NCI-H1417 treated with DMSO at 0.1 percent for 48 hours (cell line): ENCODE measurements at places on chromosomes 3 and 15.
A peak's percentile ranks its signal among the peaks of the same experiment; 100 is the strongest.

DNA sequence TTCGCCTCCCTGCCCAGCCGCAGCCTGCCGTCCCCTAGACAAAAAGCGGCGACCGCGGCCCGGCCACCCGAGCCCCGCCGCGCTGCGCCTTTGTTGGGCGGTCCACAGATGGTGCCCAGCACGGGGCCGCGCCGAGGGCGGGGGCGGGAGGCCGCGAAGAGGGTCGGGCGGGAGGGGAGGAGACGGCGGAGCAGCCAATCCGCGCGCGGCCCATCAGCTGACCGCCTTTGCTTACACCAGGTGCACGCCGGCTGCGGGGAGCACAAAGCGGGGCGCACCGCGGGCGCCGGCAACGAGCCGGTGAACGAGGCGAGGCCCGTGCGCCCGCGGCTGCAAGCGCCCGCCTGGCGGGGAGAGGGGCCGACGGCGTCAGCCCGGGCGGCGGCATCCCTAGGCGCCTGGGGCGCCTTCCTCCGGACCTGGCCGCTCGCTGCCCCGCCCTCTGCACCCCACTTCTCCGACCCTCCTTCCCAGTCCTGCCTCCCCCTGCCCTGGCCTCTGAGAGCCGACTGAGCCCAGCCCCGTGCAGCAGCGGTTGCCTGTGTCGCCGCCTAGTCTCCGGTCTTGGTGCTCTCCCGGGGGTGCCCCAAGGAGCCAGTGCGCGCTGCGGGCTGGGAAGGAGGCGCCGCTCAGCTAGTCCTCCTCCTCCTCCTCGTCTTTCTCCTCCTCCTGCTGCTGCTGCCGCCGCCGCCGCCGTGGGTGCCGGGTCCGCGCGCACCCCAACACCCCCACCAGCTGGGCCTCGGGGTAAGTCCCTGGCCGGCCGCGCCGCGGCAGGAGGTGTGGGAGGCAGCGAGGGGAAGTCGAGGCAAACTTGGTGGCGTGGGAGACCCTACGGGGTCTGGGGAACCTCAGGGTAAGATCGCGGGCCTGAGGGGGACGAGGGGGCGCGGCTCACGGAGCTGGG is at the start of gene LRRN1:
Gene LRRN1 (plus strand): TSS at position 259 of the 907 bp plus-strand sequence. CDS start 45,211 bp downstream, outside the sequence.
- DNase-seq, result no peak

- DNase-seq, result peak; percentile 81
These were observed 51.8 kb upstream of the DGKG start for GRCh38 chr3:186413615-186414415.

GRCh38 chr3:149575961-149576564 is 81.8 kb downstream of the WWTR1 start:
- DNase-seq, result no peak

- peak; percentile 83 for DNase-seq
These were observed at the start of gene NR2F2 for GRCh38 chr15:96330450-96331143. Gene NR2F2, plus strand, starts transcription at chr15:96330700. Its CDS starts 1,406 bp downstream, at chr15:96332106.

- no peak for DNase-seq
These were observed 185.2 kb upstream of the CFAP20DC start for GRCh38 chr3:59234884-59235633.

DNA sequence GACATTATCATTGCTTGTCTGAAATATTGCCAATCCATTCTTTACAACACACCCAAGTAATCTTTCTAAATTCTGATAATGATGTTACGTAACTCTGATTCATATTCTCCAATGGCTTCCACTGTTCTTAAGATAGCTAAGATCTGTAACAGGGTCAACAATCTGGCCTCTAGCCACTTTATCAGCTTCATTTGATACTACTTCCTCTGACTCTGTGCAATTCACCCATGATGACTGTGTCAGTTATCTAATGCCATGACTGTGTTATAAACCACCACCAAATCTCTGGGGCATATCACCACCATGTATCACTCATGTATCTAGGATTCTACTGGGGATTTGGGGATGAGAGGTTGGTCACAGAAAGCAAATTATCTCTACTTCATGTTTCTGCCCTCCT is 44.0 kb downstream of the CD200 start:
- DNase-seq, result no peak

DNA sequence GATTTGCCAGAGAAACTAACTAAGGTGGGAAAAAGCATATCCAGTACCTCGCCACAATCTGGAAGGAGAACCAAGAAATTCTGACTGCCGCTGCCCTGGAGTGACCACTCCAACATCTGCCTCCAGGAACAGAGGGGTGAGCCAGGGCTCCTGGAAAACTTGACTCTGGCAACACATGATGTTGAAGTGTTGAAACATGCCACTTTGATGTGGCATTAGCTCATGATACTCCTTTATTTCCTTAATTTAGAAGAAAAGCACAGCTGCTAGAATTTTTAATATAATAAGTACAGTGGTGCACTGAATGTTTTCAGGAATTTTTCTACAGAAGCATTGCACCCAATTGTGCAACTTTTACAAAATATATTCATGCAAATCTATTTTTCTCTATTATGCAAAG is 109.9 kb upstream of the BCL6 start:
- DNase-seq, result no peak

GRCh38 chr3:132317229-132317948 is at the start of gene ACP3:
Gene ACP3, plus strand, starts transcription at chr3:132317407. Its CDS starts 50 bp downstream, at chr3:132317457.
- DNase-seq, result no peak

GRCh38 chr15:100123611-100124010 is 218.2 kb downstream of the ADAMTS17 start:
- no peak for DNase-seq

DNA sequence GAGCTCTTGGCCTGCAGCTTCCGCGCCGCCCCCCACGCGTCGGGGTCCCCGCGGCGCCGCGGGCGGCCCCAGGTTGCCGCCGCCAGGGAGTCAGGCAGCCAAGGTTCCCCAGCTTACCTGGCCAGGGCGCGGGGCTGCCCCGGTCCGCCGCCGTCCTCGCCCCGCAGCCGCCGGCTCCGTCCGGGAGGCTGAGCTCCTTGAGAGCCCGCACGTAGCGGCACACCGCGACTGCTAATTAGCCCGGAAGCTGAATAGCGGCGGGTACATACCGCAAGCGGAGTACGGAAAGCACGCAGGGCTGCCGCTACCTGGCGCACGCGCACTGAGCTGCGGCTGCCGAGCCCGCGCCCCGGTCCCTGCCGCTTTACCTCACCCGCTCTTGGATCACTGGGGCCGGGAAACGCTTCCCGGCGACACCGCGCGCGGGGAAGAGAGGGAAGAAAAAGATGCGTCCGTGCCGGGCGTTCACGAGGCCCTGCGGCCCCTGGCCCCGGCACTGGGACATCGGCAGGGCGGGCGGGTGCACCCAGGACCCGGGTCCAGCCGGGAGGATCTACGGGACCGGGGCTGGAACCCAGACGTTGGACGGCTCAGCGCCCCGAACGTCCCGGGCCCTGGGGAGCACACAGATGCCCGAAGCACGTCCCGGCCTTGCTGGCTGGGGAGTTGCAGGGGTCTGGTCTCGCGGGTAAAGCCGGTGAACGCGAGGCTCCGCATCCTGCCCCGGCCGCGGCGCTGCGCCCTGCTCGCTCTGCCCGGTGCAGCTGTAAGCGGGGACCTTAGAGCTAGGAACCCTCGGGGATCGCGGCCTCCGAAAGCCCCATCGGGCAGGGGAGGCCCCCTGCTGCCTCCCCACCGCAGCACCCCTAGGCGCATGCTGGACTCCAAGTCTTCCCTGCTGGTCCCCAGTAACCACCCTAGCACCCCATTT is at the start of gene GOLGA8B:
Gene GOLGA8B (minus strand): TSS at position 253 of the 931 bp plus-strand sequence. CDS start 47,739 bp downstream, outside the sequence.
- DNase-seq, result peak; percentile 45

DNA sequence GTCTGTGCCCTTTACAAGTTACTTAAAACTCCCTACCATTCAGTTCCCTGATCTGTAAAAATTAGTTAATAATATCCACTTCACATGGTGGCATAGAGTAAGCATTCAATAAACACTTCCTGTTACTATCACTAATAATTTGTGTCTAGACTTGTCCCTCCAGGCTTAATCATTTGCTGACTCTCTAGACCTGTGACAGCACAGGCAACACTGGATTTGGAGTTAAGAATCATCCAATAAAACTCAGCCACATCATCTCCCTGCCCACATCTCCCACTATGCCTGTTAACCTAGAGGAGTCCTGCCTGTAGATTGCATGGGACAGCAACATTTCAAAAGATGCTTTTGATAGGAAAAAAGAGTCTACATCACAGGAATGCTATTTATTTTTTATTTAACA is 564.6 kb downstream of the MFSD1 start:
- no peak for DNase-seq

DNA sequence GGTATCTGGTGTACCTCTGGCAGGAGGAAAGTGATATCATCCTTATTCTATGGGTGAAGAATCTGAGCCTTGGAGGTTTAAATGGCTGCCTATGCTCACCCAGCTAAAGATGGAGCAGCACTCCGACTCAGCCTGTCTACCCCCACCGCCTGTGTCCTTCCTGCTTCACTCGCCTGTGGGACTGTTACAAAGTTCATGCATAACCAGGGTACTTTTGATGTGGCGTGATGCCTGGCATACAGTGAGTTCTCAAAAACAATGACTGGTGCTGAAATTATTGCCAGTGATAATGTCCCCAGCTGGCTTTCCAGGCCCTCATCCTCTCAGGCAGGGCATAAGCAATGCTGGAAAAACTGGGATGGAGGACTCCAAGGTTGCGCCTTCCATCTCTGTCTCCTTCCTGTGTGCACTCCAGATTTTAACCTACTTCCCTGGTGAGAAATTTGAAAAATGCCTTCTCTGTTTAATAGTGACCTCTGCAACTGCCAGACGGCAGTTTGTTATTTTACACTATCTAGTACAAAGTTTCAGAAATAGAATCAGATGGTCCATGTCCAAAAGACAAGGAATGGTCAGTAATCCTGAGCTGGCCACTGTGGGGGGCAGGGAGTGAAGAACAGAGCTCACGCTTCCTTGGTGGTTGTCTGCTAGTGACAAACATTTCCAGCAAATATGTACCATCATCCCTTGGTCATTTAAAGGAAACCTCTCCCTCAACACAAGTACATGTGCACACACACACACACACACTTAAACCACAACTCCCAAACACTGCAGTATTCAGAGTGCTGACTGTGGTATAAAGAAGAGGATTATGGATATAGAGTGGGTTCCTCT is 86.5 kb upstream of the NMNAT3 start:
- no peak for DNase-seq

GRCh38 chr15:89657686-89658200 is 2.5 kb upstream of the KIF7 start:
- no peak for DNase-seq

GRCh38 chr3:72505539-72506405 is 342.5 kb downstream of the SHQ1 start:
- DNase-seq, result no peak

GRCh38 chr3:83426300-83426699 is 1532.5 kb upstream of the CADM2 start:
- DNase-seq, result no peak

- no peak for DNase-seq
These were observed 119.1 kb downstream of the ROBO2 start for GRCh38 chr3:77158730-77159581.

- no peak for DNase-seq
These were observed 15.1 kb downstream of the TTC14 start for GRCh38 chr3:180617049-180617448.

DNA sequence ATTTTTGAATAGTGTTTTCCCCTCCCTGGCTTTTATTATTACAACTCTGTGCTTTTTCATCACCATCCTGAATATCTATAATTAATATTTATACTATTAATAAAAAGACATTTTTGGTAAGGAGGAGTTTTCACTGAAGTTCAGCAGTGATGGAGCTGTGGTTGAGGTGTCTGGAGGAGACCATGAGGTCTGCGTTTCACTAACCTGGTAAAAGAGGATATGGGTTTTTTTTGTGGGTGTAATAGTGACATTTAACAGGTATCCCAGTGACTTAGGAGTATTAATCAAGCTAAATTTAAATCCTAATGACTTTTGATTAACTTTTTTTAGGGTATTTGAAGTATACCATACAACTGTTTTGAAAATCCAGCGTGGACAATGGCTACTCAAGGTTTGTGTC is 24.4 kb downstream of the CTNNB1 start:
- DNase-seq, result no peak

DNA sequence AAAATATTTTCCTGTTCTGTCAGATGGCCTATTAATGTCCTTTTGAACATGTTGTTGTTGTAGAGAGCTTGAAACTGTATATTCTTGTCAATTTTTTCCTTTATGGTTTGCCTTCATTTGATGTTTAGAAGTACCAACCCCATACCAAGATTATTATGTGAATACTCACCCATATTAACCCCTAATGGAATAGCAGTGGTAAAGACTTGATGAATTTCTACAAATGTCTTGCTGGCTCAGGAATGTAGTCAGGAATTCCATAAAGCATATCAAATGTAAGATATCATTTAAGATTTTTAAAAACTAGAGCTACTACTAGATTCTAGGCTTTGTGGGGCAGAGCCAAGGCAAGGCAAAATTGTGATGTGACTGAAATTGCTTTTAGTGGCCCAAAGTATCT is 30.0 kb downstream of the MYO5A start:
- no peak for DNase-seq

GRCh38 chr3:8110966-8111798 is 390.4 kb upstream of the LMCD1 start:
- no peak for DNase-seq

- no peak for DNase-seq
These were observed 469.7 kb downstream of the PDCD6IP start for GRCh38 chr3:34268032-34268709.

DNA sequence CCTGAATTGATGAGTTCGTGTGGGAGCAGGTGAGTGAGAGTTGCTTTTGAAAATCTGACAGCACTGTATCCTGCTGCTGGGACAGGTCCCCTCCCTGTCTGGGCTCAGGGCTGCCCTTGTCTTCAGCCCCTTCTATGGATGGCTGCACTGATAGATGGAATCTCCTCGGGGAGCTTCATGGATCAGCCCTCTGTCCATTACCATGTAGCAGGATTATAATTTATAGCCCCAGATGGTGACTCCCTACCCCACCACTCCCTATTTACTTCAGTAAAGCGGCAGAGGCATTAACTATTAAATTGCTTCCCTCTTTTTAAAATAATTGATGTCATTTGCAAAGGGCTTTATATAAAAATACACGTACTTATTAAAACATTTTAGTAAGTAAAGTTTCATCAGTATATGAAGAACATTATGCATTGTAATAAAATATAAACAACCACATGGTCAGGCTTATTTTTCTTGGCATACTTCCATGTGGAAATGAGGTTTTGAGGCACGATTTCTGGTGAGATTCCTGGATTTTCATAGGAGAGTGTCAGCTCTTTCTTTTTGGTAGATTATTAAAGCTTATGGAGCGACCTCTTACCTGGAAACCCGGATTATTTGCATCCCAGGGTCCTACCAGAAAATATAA is 38.5 kb downstream of the MAP3K13 start:
- peak; percentile 95 for DNase-seq

GRCh38 chr3:106190296-106190695 is 321.5 kb upstream of the CBLB start:
- no peak for DNase-seq

DNA sequence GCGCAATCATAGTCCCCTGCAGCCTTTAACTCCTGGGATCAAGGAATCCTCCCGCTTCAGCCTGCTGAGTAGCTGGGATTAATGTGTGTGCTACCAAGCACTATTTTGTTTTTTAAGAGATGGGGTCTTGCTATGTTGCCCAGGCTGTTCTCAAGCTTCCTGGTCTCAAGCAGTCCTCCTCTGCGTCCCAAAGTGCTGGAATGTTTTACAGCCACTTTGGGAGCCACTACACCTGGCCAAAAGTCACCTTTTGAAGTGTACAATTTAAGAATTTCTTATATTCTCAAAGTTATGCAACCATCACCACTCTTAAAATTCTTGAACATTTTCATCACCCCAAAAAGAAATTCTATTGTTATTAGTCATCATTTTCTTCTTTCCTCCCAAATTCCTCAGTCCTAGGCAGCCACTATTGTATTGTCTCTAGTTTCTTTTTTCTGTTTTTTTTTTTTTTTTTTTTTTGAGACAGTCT is 17.8 kb downstream of the CDV3 start:
- DNase-seq, result no peak
